ENCODE measurements at places on chromosomes 3 and 15.

GRCh38 chr3:31010491-31010890 is 116.0 kb upstream of the GADL1 start:
- DNase-seq: no peak

DNA sequence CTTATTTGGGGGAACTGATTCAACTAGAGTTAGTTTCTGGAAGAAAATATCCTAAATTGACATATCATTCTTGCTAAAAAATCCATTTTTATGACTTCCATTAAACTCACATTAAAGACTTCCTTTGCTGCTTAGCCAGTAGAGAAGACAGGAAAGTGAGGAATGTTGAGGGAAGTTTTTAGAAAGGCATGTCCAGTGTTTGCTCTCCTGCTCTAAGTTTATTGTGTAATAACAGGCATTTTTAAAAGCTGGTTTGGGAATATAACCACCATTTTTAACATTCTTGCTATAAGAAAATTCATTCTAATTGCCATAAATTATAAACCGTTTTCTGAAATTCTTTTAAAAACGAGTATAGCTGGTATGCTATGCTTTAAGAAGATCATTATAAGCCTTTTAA is 428.0 kb downstream of the RAP2B start:
- no peak for DNase-seq

- DNase-seq: no peak
These were observed 106.6 kb downstream of the DNAJB8 start for GRCh38 chr3:128359846-128360642.

- DNase-seq: no peak
These were observed 8.8 kb downstream of the LINGO1 start for GRCh38 chr15:77623755-77624524.

DNA sequence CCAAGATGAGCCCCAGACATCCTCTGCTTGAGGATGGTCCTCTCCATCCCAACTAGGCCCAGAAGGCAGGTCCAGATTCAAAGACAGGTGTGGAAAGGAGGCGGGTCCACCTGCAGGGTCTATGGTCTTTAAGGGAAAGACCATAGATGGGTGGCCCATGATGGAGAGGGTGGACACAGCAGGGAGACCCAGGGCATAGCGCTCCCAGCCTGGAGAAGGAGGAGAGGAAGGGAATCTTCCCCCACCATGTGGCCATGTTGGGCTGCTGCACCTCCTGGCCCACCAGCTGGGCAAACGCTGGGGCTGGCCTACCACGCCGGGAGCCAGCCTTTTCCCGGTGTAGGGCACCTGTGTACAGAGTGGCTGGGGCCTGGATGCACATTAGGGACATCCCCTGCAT is 265.2 kb upstream of the TLE3 start:
- DNase-seq: peak; percentile 75

DNA sequence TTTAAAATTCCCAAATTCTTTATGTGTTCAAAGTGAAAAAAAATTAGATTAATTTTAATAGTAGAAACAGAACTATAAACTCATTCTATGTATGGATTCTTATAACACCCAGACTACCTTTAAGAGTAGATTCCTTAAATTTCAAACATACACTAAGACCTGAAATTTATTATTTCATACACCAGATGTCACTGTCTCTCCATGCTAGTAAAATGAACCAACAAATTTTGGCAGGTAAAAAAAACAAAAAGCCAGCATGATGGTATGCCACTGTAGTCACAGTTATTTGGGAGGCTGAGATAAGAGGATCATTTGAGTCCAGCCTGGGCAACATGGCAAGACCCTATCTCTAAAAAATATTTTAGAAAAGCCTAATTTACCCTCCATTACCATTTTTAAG is 461.3 kb upstream of the NAALADL2 start:
- DNase-seq: peak; percentile 3

DNA sequence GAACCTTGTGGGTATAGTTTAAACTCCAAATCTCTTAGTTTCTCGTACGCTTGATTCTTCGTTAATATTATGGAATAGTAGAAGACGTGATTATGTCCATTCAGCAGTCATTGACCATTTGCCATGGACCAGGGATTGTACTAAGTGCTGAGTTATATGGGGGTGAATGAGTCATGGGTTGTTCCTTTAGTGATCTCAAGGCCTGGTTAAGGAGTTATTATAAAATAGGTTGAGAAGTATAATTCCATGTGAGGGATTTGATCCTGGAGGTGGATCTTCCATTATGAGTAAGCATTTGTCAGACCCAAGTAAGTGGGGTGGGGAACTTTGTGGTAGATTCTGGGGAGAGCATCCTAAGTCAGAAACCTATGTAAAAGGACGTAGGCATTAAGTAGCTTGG is 15.4 kb downstream of the NR2C2 start:
- no peak for DNase-seq

DNA sequence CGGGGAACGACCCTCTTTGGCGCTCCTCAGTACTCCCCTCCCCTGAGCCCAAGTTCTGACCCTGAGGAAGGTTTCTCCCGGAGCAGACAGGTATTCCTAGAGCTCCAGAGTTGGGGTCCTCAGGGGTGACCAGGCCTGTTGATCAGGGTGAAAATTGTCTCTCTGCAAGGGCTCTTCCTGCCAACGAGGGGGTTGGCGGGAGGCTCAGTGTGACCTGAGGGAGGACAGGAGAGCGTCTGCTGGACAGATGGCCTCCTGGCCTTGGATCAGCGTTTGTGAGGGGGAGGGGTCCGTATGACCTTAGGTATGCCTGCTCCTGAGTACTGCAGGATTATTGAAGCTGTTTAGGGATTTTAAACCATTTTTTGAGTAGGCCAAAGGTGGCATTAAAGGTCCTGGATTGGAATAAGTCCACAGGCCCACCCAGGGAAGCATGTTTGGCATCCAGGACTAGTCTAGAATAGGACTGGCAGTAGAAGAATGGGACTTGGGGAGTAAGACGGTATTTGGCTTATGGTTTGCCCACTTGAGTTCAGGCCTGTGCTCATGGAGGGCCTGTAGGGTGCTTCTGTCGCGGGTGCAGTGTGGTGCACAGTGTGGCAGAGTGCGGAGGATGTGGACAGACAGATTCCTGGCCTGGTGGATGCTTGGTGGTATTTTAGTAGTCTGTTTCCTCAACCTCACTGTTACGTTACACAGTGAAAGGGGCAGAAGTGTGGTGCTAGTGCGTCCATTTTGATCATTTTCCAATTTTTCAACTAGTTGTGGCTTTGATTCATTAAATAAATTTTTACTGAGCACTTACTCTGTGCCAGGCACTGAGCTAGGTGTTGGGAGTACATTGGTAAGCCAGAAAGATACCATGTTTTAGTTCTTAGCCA is 959 bp downstream of the ZNF592 start:
- DNase-seq: peak; percentile 36

DNA sequence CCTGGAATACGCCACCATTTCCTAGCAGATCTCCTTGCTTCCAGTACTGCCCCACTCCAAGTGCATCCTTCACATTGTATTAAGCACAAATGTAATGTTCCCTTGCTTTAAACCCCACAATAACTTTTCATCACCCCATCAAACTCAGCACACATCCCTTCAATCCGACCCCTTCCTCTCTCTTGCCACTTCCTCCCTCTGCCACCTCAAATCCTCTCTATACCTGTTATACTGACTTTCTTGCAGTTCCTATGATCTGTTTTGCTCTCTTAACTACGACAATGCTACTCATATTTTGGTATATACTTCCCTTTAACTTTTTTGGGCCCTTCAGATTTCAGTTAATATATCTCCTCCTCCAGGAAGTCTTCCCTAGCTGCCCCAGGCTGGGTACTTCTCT is 14.1 kb downstream of the PARL start:
- no peak for DNase-seq

GRCh38 chr3:100880845-100881244 is 112.4 kb downstream of the ABI3BP start:
- DNase-seq: no peak

DNA sequence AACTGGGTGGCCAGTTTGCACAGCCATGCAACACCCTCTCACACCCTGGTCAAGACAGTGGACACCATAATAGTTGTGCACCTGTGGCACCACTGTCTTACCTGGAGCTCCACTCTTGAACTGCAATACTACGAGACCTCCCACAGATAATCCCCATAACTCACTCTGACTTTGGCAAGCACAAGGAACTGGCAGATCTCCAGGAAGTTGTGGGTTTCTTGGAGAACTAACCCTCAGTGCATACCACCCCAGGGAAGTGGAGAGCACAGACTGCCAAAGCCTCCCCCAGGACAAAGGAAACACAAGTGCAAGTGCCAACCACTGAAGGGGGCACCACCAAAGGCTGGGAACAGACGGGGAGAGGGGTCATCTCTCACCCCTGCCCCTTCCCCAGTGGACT is 318.6 kb downstream of the SUCLG2 start:
- no peak for DNase-seq

DNA sequence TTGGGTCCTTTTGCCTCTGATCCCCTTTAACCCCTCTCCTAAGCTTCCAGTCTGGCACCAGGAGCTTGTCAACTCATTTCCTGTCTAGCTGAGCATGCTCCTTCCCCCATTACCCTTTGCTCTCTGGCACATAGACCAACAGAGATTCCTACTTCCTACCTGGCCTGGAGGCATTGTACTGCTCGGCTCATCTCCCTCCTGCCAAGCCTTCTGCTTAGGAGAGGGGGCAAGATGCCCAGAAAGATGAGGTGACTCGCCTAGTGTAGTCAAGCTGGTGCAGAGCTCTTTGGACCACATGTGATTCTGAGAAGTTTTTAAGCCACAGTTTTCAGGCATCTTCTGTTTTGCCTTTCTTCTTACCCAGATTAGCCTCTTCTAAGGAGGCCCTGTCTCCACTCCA is 95.4 kb downstream of the ZNF621 start:
- DNase-seq: no peak

GRCh38 chr15:75347222-75348033 is 589 bp downstream of the NEIL1 start:
- DNase-seq: peak; percentile 36

DNA sequence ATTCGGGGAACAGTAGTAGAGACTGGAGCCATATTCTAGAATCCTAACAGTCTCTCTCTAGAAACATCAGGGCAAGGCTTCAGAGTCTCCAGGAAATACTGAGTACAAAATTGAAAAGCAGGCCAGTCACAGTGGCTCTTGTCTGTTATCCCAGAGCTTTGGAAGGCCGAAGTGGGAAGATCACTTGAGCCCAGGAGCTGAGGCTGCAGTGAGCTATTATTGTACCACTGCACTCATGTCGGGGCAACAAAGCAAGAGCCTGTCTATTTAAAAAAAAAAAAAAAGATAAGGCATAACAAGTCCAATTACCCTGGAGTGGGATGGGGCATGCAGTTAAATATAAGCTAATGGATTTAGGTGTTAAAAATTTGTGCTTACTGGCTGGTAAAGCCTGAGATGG is 79.0 kb downstream of the SEMA6D start:
- peak; percentile 76 for DNase-seq

DNA sequence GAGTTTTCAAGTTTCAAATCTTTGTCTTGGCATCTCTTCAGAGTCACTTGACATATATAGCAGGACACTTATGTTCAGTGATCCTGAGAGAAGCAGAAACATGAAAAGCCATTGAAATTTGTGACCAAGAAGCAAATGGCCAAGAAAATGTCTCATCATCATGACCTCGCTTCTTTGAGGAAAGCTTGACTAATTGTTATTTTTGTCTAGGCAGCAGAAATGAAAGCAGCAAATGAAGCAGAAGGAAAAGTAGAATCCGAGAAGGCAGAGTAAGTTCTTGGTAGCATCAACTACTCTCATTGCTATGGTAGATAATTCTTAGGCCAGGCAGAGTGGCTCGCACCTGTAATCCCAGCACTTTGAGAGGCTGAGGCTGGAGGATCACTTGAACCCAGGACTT is 127.7 kb upstream of the CHRM5 start:
- no peak for DNase-seq

DNA sequence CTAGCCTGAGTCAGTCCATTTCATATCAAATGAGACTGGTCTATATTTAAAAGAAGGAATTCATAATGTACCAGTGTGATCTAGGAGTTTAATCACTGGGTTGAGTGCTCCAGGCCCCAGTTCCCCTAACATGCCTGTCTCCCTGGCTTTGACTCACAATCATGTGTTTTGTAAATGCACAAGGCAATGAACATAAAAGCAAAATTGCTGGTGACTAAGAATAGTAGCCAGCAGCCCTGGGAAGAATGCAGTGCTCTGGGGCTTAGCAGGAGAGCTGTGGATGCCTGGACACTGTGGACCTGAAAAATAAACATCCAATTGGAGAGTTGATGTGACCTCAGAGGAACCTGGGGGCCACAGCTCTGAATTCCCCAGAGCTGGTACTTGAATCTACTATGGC is 50.3 kb downstream of the SYNPR start:
- DNase-seq: peak; percentile 5

GRCh38 chr15:37015035-37015434 is 85.3 kb downstream of the MEIS2 start:
- peak; percentile 74 for DNase-seq

- no peak for DNase-seq
These were observed 58.5 kb downstream of the GRIP2 start for GRCh38 chr3:14481646-14482036.

GRCh38 chr3:145678401-145678800 is 482.6 kb downstream of the PLOD2 start:
- DNase-seq: peak; percentile 5

DNA sequence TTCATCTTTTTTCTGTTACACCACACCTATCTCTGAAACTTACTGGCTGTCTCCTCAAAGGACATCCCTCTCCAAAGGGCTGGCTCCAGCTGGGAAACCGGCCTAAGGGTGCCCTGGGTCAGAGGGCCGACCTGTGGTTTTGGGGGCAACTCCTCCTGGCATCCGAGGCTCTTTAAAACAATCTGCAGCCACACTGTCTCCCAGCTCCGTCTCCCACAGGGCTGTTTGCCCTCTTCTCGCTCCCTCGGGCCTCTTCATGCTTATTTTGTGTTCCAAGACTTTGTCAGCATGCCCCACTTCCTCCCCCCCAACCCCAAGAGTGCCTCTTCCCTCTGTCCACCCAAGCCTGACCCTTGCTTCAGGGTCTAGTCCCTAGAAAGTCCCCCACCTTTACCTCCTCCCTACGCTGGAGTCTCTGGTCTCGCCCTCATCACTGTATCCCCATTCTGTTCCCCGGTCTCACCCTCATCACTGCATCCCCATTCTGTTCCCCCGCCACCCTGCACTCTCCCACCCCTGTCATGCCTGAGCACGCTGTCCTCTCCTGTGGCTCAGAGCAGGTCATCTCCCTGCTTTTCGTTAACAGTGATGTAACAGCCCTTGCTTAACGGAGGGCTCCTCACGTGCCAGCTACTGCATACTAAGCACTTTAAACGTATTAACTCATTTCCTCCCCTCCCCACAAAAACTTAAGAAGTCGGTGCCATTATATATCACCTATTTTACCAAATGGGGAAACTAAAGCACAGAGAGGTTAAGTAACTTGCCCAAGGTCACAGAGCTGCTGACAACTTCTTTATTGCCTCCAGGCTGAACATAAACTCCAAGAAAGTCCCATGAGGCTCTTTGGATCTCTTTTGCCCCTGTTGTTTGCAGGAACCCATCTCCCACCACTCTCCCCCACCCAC is 1.1 kb upstream of the CSK start:
- DNase-seq: no peak

GRCh38 chr3:141060327-141060726 is 9.2 kb downstream of the SPSB4 start:
- DNase-seq: no peak

DNA sequence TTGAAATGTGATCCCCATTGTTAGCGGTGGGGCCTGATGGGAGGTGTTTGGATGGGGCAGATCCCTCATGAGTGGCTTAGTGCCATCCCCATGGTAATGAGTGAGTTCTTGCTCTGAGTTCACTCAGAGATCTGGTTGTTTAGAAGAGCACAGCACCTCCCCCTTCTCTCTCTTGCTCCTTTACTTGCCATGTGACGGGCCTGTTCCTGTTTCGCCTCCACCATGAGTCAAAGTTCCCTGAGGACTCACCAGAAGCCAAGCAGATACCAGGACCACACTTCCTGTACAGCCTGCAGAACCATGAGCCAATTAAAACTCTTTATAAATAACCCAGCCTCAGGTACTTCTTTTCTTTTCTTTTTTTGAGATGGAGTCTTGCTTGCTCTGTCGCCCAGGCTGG is 46.6 kb downstream of the ANP32A start:
- no peak for DNase-seq

Measured in cardiac muscle cell (in vitro differentiated cells and primary cell).